Left ventricle myocardium inferior (tissue), 1 donor: ENCODE measurements at places on chromosomes 7 and 10. TPM values are rescaled to one million over a fixed set of nuclear protein-coding genes. Genes with fewer than 3 reads are reported as not detected.

DNA sequence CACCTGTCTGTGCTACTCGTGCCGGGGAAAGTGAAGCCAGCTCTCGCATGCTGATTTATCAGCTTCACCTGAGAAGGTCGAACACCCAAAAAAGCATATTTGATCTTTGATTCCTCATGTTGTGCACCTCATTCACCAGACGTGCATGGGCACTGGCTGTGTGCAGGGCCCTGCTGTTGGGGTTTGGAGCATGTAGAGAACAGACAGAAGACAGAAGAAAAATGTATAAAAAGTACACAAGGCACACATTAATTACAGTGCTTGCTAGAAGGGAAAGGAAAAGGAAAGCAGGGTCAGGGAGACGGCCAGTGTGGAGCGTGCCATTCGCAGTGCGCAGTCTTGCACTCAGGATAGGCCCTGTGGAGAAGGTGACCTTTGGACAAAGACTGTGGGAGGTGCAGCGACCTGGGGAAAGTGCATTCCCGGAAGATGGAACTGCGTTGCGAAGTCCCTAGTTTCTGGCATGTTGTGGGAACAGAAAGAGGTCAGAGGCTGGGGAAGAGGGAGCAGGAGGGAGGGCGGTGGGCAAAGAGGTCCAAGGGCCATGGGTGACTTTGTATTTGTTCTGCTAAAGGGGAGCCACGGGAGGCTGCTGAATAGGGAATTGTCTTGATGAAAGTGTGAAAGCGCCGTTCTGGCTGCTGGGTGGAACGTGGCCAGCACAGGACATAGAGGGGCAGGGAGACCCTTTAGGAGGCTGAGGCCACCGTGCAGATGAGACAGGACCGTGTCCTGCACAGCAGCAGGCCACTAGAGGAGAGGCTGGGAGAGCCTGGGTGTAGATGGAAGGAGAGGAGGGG is 232.8 kb downstream of the GLRX3 start:
- DNase-seq, result no peak

GRCh38 chr7:39621261-39621660 is 2.1 kb upstream of the RALA start:
- DNase-seq, result no peak

- no peak for DNase-seq
These were observed 6.9 kb upstream of the CALHM1 start for GRCh38 chr10:103465411-103466179.

DNA sequence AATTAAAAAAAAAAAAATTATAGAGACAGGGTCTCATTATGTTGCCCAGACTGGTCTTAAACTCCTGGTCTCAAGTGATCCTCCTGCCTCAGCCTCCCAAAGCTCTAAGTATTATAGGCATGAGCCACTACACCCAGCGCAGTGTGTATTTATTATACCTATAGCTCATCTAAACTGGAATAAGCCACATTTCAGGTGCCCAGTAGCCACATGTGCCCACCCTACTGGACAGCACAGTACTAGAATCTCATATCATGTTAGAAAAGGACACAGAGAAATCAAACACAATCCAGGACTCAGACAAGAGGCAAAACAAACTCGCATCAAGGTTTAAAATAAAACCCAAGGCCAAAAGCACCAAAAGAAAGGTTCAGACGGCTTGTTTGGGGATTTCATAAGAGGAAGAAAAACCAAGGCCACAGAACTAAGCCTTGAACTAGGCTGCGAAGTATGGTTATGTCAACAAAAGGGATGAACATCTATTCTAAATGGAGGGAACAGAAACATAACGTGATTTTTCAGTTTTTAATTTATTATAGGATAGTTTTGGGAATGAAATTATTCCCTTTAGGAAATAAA is 32.3 kb downstream of the SLC16A9 start:
- DNase-seq, result no peak

DNA sequence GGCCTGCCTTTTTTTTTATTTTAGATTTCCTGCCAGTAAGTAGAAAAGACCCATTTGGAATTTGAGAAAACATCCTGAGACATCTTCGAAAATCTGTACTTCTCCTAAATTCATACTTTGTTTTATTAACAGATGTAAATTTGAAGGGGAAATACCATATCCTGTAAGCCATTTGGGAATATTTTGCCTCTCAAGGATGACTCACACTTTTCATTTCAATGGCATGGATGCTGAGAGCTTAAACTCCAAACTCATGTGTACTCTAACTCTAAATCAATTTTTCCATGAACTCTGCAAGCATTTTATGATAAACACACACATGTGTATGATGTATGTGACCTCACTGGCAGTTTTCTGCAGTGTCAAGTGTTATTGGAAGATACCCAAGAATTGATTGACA is 89.0 kb downstream of the SEMA3A start:
- DNase-seq, result no peak

DNA sequence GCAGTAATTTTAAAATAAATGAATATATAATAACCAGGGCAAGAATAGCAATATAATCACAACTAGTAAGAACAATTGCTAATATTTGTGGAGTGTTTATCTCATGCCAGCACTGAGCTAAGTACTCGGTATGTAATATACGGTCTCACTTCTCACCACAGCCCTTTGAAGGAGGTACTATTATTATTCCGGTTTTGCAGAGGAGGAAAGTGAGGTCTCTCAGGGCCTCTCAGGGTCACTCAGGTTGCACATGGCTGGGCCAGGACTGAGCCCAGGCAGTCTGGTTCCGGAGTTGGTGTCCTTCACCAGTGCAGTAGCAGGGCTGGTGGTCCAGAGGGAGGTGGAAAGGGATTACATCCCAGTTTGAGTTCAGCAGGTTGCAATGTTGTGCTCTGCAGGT is 80.9 kb downstream of the CHN2 start:
- no peak for DNase-seq

DNA sequence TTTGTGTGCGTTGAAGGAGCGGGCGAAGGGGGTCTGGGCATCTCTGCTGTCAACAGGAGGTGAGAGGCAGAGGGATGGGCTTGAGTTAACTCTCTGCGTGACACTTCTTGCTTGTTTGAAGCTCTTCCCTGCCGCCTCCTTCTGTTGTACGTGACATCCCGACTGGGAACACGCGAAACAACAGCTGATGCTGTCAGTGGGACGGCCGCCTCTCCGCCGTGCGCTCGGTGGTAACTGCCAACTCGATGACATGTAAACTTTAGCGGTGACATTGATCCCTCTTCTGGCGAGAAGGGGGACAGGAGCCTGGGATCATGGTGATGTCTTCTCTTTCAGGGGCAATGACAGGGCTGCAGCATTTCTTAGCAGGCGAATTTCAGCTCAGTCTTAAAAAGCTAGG is 394.5 kb downstream of the TYW1 start:
- no peak for DNase-seq

GRCh38 chr7:142460402-142461117 is 202.7 kb upstream of the PRSS58 start:
- no peak for DNase-seq

DNA sequence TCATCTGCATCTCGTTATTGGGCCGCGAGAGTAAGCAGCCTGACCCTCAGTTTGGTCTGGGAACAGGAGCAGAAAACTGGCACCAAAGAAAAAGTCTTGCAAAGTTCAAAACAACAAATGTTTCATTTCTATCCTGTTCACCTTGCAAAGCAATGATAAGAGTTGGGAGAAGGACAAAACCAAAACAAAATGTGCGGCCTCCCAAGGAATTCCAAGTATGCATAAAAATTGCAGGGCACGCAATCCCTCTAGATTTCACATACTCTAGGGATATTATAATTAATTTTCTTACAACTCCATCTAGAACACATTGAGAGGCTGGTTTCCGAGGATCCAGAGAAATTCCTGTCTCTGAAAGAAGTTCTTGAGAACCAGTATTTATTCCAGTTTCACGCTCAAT is 20.1 kb downstream of the CHUK start:
- DNase-seq, result no peak

GRCh38 chr7:51639661-51640334 is 323.2 kb upstream of the COBL start:
- no peak for DNase-seq

GRCh38 chr7:74292757-74293576 is 3.8 kb downstream of the CLIP2 start:
- DNase-seq, result no peak

DNA sequence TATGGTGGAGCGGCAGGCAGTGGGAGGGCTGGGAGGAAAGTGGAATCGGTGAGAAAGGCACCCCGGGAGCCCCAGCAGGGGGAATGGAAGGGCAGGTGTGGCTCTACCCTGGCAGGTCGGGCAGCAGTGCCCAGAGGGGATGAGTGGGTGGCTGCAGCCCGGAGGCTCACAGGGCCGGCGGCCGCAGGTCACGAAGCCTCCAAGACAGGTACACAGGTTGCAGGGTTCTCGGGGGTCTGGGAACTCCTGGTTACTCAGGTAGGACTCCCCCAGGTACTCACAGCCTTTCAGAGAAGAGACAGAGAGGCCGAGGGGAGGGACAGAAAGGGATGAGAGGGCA is 21.8 kb downstream of the KCP start:
- no peak for DNase-seq

- DNase-seq, result no peak
These were observed 84.5 kb downstream of the LHFPL3 start for GRCh38 chr7:104412911-104413310.

DNA sequence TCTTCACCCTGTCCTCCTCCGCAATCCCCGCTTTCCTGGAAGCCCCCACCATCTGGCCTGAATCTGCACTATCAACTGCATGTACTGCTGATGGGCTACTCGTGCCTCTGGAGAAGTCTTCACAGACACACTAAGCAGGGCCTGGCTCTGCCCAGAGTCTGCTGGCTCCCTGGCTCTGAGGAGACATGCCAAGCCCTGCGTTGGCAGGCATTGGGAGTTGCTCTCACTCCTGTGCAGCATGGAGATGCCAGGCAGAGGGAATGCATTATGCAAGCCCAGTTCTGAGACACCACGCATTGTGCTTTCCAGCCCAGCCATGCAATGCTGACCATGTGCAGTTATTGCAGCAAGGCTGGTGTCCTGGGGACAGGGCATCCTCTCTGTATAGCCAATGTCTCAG is 314.6 kb downstream of the CXCL12 start:
- DNase-seq, result peak; percentile 56

DNA sequence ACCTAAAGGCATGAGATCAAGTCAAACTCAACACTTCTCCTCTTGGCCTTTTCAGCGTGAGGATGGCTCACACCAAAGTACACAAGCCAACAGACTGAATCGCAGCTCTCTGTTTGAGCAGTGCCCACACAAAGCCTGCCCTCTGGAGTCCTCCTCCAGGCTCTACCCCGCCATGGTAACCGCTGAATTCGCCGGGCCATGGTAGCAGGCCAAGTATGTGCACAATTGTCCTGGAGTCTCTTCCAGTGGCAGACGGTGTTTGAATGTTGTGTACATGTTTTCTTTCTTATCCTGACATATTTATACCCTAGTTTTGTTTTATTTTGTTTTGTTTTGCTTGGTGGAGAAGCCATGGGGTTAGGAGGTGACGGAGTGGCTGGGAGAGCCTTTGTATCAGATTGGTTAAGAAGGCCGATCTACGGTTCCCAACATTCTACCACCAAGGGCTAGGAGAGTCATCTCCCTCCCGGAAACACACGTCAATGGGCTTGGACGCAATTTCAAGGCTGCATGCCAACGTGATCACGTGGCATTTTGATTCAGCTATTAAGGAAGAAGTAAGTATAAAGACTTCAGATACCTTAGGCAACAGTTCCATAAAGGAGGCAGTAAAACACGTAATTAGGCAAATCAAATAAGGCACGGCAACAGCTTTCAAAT is 12.1 kb upstream of the SHH start:
- DNase-seq, result no peak

DNA sequence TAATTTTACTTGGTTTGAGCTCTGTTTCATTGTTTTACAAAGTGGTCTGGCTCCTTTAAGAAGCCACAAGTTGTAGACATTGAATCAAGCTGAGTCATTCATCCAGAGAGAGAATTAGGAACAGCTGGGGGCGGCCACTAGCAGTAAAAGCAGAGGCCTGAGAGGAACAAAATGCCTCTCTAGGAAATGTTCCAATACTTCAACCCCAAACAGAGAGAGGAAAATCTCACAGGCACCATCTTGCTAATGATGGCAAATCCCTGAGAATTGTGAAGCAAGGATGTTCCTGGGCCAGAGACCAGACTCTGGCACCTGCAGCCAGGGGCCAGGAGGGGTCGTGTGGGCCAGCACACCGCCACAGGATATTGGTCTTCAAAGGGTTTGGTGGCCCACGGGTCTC is 26.5 kb upstream of the TRIL start:
- DNase-seq, result peak; percentile 46

DNA sequence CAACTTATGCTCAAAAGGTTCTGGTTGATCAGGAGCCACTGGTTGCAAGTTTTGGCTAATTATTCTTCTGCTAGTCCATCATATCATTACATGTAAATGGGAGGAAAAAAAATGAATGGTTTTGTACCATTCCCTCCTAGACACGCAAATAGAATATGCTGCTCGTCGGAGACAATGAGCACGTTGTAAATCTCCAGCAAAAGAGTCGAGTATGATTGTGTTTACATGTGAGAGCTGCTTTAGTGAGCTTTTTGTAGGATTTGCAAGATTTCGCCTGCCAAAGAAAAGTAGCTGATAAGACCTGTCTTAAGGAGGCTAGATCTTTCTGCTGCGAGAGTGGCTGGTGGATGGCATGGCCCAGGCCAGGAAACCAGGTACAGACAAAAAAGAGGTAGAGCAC is 109.0 kb downstream of the ZMYND11 start:
- DNase-seq, result no peak

- DNase-seq, result no peak
These were observed 40.3 kb downstream of the PITRM1 start for GRCh38 chr10:3132036-3133025.

DNA sequence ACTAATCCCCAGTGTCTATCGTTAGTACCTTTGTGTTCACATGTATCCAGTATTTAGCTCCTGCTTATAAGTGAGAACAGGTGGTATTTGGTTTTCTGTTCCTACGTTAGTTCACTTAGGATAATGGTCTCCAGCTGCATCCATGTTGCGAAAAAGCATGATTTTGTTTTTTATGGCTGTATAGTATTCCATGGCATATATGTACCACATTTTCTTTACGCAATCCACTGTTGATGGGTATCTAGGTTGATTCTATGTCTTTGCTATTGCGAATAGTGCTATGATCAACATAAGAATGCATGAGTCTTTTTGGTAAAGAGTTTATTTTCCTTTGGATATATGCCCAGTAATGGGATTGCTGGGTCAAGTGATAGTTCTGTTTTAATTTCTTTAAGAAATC is 59.1 kb downstream of the CH25H start:
- DNase-seq, result no peak

- no peak for DNase-seq
These were observed 63.4 kb downstream of the DAGLB start for GRCh38 chr7:6384327-6384726.

GRCh38 chr7:32347244-32347828 is 142.8 kb downstream of the LSM5 start:
- DNase-seq, result no peak

The UNC5B gene
- total RNA-seq, result 15.6 TPM

The CHST15 gene
- 4.5 TPM for total RNA-seq

The LIMK1 gene
- 10.1 TPM for total RNA-seq

The GATAD1 gene
- total RNA-seq, result 15.4 TPM

The EBF3 gene
- 6.2 TPM for total RNA-seq

The DIP2C gene
- 30.8 TPM for total RNA-seq

The PLCE1 gene
- total RNA-seq, result 11.2 TPM
